ENCODE measurements at places on chromosomes 16 and 17.

GRCh38 chr17:45307290-45308015 is 9.4 kb downstream of the MAP3K14 start:
- peak; percentile 47 for DNase-seq

DNA sequence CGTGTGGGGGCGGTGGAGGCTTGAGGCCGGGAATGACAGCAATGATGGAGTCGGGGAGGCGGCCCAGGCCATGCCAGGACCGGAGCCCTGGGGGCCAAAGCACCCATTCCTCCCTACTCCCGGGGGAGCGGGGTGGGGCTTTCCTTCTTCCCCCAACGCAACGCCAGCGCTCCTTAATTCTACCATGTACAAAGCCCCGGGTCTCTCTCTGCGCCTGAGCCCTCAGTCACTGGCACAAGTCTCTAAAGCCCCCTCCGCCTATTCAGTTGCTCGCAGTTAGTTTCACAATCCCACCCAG is 245 bp upstream of the RNF227 start:
- no peak for DNase-seq

DNA sequence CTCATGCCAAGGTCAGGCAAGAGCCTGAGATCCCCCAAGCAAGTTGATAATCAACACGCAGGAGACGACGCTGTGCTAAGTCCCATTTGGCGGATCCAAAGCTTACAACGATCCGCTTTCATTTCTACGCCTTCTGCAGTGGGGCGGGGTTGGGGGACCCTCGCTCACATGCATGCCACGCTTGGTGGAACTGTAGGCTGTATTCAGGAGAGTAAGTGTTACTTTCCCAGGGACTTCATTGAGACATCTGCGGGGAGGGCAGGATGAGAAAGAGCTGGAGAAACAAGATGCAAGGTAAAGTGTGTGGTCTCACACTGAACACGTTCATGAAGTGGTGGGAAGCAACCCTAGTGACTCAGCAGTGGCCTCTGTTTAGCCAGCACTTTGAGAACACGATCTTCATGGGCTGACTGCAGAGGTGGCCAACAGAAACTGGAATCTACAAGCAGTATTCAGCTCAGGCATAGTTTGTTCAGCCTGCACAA is 100.5 kb downstream of the XYLT1 start:
- DNase-seq: no peak

DNA sequence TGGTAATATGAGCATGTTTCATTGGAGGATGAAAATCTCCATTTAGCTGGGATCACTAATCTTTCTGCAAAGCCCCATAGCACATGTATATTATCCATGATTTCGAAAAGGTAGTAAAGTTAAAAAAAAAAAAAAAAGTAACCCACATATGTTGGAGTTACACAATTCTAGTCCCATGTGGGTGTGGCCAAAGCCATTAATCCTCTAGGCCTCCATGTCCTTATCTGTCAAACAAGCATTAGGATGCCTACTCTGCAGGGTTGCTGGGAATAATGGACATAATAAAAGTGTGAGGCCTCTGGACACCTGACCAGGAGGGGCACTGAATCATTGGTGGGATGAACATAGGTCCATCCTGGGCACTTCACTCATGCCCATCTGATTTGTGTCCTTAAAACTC is 29.2 kb upstream of the VAT1L start:
- DNase-seq: no peak

GRCh38 chr17:65530523-65531255 is 30.8 kb downstream of the AXIN2 start:
- DNase-seq: no peak

GRCh38 chr17:63676584-63676983 is 23.3 kb downstream of the LIMD2 start:
- DNase-seq: no peak

GRCh38 chr16:49618955-49619354 is 237.0 kb downstream of the ZNF423 start:
- no peak for DNase-seq

DNA sequence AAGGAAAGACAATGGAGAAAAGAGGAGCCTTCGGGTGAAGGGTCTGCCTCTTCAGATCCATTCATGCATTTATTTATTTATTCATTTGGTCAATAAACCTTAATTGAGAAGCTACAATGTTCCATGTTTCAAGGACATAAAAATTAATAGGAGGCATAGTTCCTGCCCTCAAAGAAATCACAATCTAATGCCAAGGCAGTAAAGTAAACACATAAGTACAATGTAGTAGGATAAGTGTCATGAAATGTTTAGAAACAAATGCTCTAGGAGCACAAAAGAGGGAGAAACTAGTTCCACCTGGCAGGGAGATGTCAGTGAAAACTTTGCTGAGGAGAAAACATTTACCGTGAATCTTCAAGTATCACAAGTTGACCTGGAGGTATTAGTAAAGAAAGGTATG is 103.5 kb upstream of the NOG start:
- no peak for DNase-seq

DNA sequence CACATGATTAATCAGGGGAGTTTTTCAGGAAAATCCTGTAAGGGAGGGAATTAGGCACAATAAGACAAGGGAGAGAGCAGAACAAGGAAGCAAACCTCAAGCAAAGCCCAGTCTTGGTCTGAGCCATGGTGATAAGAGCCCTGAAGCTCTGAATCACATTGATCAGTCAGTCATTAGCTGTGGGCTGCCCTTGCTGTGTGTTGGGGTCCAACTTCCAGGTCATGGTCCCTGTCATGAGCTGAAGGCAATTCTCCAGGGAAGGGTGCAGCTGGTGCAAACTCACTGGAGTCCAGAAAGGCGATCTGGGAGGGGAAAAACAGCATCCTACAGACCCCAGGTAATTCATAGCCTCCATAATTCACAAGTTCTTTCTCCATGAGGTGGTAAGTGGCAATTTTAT is 89.9 kb downstream of the CYLD start:
- DNase-seq: no peak

DNA sequence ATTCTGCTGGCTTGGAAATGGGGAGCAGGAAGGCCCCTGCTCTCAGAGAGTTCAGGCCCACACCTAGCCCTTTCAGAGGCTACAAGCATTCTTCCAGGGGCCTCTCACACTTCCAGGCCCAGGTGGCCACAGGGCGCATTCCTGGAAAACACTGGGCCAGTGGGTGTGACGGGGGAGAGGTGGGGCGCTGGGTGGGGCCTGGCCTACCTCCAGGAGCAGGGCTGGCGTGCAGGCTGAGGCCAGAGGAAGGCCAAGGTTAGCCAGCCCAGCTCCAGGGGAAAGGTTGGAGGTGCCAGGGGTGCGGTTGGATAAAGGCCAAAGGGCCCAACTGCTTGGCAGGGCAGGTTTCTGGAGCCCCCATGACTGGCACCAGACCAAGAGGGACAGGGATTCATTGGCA is 198.2 kb downstream of the MAF start:
- DNase-seq: no peak

Measured in CD4-positive, alpha-beta T cell treated with Interleukin-17A for 1 hour (primary cell).